Activated CD4-positive, CD25-positive, alpha-beta regulatory T cell treated with anti-CD3 and anti-CD28 coated beads, Interleukin-2, amount 50 U/mL, for 16 hours (primary cell): ENCODE measurements at places on chromosomes 1 and 21.

GRCh38 chr1:115330480-115331013 lies 7.5 kb downstream of the NGF start:
- DNase-seq = no peak

DNA sequence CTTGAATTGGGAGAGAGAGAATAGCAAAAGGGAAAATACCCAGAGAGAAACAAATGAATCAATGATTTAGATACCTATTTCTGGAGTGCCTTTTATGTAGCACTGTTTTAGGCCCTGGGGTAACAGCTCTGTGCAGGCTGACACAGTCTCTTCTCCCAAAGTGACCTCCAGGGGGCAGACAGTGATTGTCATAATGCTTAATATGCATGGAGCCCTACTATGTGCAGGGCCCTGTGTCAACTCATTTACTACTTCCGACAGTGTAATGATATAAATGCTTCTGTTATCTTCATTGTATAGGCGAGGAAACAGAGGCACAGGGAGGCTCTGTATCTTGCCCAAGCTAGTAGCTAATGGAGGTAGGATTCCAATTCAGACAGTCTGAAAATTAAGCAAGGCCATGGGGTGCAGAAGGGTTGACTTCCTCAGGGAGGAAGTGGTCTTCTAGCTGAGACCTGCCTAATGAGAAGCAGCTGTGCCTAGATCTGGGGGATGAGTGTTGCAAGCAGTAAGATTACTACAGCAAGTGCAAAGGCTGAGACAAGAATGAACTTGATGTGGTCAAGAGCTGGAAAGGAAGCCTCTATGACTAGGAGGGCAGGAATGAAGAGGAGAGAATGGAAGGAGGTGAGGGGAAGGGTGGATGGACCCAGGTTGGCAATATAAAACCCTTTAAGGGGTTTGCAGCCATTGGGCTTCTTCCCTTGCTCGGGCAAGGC lies 16.2 kb upstream of the SERINC2 start:
- DNase-seq = no peak

DNA sequence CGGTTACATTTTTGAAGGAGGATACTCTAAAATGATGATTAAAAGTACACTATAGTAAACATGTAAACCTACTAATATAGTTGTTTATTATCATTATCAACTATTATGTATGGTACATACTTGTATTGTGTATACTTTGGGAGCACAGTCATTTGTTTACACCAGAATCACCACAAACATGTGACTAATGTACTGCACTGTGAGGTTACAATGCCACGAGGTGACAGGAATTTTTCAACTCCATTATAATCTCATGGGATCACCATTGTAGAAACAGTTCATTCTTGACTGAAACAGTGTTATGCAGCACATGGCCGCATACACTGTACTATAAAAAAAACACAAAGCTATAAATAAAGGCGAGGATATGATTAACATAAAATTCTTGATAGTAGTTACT lies 44.3 kb downstream of the GPATCH2 start:
- DNase-seq = no peak

GRCh38 chr1:201098992-201099677 lies 13.1 kb downstream of the CACNA1S start:
- DNase-seq = no peak

GRCh38 chr1:2413495-2414296 lies 1.3 kb upstream of the PEX10 start:
- no peak for DNase-seq

DNA sequence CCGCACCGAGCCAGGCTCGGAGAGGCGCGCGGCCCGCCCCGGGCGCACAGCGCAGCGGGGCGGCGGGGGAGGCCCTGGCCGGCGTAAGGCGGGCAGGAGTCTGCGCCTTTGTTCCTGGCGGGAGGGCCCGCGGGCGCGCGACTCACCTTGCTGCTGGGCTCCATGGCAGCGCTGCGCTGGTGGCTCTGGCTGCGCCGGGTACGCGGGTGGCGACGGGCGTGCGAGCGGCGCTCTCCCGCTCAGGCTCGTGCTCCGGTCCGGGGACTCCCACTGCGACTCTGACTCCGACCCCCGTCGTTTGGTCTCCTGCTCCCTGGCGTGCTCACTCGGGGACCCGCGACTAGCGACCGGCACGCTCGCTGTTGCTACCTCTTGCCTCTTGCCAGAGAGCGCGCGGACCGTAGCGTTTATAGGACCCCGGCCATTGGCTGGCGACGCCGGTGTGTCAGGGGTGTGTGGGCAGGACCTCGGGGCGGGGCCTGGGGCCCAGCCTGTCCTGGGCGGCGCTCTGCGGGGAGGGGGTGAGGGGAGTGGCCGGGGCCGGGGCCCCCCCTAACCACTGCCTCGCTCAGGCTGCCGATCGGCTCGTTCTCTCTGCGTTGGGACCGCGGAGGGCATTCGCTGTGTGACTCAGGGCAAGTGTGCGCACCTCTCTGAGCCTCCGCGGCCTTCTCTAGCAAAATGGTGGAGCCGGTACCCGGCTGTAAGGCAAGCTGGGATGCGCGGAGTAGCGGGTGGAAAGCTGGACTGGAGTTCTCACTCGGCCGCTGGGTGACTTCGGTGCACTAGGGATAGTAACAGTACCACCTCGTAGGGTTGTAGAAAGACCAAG lies at the start of gene SLC2A1:
Gene SLC2A1 (minus strand): TSS at position 381 of the 832 bp plus-strand sequence. CDS start 217 bp downstream, at position 164.
- DNase-seq = peak; percentile 87

- no peak for DNase-seq
Measured at GRCh38 chr1:26861286-26861701, 1.7 kb upstream of the SFN start.
